Lower leg skin (tissue), 4 donors: ENCODE measurements at places on chromosomes 2 and 18.

DNA sequence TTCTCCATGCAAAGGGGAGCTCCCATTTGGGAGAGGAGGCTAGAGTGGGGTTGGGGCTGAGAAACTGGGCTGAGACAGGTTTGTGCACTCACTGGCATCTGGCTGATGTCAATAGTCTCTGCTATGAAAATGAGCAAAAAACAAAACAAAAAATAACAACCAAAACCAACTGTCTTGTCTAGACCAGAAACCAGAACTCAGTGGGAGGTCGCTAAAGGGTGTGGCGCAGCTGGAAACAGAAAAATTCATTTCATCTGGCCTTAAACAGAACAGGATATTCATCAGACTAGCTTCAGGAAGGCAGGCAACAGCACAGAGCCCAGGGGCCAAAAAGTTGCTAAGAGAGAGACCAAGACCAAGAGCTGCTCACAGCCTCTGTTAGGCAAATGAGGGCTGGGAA, 126.1 kb downstream of the THNSL2 start:
- no peak for DNase-seq

- no peak for DNase-seq
Observed at GRCh38 chr2:175840256-175840655, 161.8 kb downstream of the LNPK start.

- DNase-seq: peak; percentile 69
Observed at GRCh38 chr2:240341064-240341463, 94.4 kb upstream of the GPC1 start.

DNA sequence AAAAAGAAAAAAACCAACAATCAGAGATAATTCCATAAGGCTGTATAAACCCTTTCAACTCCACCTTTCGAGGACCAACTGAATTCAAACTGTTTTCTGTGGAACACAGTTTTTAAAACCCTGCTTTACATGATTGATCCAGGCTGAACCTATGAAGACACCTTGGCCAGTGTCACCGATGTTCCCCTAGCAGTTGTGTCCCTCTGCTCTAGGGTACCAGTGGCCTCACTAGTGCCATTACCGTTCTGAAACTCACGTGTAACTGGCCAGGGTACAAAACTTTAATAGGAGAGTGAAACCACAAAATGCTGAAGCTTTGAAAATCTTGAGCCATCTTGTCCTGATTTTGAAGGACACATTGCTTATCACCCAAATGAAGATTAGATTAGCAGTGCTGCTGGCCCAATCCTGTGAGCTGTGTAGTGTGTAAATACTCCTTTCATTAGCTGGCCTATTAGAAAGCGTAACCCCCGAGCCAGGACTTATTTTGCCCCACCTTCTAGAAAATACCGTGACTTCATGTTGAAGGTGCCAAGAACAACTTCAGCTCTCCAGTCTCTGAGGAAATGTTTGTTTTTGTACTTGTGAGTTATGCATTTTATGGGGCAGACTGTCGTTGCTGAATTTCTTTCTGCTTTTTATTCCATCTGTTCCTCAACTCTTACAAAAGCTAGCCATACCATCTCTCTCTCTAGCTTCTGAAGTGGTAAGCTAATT, 147.8 kb upstream of the MAP3K20 start:
- no peak for DNase-seq

DNA sequence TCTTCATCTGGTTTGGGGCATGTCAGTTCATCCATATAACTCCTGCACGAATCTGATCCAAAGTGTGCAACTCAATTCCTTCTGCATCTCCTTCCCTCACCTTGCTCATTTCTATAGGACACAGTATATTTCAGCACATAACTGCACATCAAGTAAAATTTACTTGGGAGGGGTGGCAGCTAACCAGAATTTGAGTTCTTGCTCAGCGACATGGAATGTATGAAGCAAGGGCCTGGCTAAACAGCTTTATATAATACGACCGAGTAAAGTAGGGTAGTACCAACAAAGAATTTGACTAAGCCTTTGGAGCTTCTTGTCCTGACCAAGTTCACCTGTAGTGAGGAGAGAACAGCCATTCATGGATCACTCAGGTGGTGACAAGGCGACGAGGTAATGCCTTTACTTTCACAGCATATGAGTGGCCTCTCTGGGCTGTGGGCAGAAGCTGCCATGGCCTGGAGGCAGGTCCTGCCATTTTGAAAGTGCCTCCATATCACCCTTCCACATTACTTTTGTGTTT, 570.2 kb upstream of the TNP1 start:
- no peak for DNase-seq

DNA sequence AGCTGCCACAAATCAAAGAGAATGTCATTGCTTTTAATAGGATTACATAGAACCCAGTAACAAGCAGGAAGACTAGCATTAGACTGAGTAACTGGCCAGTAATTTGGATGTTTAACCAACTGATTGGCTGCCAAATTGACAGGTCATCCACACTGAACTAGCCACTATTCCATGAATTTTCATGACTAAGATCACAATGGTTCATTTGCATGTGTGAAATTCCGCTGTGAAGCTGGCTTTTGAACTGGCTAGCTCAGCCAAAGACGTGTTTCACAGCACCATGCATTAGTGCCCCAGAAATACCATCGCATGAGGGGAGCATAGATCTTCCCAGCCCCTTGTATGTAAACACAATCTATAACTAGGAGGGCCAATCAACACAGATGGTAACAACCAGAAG, 649.8 kb downstream of the ARHGAP15 start:
- DNase-seq: no peak

DNA sequence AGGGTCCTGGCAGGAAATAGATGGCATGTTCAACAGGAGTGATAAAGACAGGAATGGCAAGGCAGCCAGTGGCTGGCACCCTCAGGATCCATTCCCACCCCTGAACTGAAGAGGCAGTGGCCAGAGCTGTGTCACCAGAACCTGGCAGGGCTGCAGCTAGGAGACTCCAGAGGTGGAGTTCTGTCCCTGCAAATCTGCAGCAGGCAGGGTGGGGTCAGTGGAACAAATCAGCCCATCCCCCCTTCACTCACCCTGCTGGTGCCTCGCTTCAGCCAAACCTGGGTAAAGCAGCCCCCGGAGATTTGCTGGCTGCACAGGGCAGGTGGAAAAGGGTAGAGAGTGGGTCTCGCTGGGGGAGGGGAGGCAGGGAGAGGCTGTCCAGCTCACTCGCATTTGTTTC, 12.7 kb downstream of the INPP5D start:
- DNase-seq: no peak

- DNase-seq: no peak
Observed at GRCh38 chr2:199206536-199206935, 251.2 kb downstream of the SATB2 start.

- no peak for DNase-seq
Observed at GRCh38 chr18:62860062-62860461, 144.7 kb downstream of the PHLPP1 start.

DNA sequence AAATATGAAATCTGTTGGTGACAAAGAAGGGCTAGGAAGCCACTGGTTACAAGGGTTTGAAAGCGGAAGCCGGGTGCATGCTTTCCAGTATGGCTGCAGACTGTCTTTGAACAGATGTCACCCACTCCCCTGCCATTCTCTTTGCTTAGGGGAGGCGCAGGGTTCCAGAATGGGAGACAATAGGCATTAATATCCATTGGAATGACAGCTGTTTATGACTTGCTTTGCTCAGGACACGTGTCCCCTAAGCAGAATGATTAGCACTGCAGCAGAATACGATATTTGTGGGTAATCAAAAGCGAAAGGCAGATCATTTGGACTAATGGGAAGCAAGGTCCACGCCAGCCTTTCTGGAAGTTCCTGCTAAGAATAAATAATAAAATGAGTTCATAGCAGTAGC, 25.8 kb upstream of the NRP2 start:
- DNase-seq: no peak

DNA sequence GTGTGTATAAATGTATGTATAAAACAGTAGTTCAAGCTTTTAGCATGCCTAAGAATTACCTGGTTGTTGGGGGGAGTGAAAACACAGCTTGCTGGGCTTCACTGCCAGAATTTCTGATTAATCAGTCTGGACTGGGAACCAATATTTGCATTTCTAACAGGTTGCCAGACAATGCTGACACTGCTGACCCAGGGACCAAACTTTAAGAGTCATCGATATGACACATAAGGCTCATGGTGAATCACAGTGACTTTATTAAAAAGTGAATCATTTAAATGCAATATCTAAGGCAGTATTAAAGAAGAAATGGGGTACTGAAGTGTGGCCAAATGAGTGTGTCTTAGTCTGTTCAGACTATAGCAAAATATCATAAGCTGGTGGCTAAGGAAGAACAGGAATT, 195.9 kb upstream of the DTNA start:
- DNase-seq: no peak

GRCh38 chr2:240604291-240604938, 17.9 kb downstream of the CAPN10 start:
- DNase-seq: peak; percentile 42

GRCh38 chr2:31235504-31235902, 1.6 kb downstream of the EHD3 start:
- no peak for DNase-seq

- DNase-seq: no peak
Observed at GRCh38 chr18:59127047-59127446, 12.6 kb upstream of the SEC11C start.

DNA sequence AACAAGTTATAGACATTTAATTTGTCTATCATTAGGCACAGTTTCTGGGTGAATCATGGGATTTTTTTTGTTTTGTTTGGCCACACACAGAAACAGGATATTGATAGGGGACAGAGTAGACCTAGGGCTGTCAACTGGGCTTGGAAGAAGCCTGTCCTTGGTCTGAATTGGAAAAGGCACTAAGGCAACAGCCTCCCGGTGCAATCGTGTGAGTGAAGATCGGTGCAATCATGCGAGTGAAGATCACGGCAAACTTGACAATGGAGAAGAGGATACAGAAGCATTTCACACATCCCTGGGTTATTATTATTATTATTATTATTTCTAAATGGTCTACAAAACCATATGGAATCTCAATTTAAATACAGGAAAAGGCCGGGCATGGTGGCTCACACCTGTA, 94.5 kb downstream of the ACKR3 start:
- DNase-seq: no peak

GRCh38 chr18:55343396-55344073, 244.5 kb downstream of the TCF4 start:
- no peak for DNase-seq

DNA sequence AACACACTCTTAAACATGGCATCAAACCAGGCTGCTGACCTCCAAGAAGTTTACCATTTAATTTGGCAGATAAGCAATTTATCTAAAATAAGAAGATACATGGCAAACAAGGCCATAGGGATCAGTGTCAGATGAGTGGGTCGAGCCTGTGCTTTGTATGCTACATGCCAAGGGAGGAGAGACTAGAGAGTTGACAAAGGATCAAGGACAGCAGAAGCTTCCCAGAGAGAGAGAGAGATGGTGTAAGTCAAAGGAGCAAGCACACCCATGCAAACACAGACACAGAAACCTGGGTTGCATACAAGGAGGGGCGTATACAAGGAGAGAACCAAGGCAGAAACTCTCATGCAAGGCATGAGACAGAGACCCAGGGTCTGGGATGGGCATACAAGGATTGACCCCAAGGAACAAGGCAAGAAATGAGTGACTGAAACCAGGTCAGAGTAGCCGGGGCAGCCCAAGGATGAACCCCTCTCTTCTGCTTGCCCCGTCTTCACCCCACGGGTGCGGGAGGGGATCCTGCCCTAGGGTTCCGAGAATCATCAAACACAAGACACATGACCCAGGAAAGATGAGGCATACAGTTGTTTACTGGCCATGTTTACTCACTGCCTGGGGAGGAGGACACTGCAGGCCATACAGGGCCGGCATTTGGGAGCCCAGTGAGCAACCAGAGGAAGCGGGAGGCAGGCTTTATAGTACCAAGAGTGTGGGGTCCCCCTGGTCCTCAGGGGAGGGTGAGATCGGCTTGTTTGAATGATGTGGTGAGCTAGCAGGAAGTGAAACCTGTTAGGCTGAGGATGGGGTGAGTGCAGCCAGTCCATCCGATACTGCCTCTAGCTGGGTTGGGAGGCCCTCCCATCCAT, 529.2 kb upstream of the ID2 start:
- no peak for DNase-seq

- peak; percentile 48 for DNase-seq
Observed at GRCh38 chr18:74249181-74249968, 42.4 kb downstream of the CYB5A start.

DNA sequence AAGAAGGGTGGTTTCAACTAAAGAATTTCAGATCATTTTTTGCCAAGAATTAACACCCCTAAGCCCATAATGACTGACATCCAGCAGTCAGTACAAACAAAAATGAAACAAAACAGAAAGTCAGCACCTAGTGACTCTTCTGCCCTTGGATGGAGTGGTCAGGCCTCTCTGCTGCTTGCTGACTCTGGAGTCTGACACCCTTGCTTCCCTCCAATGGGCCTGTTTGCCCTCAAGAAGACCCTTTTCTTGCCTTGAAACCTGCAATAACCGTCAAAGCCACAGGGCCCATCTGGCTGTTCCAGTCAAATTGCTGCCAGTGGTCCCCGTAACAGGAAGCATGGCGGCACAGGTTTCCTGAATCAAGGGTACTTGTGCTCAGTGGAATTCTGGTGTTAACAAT, 27.2 kb upstream of the CYTIP start:
- no peak for DNase-seq

DNA sequence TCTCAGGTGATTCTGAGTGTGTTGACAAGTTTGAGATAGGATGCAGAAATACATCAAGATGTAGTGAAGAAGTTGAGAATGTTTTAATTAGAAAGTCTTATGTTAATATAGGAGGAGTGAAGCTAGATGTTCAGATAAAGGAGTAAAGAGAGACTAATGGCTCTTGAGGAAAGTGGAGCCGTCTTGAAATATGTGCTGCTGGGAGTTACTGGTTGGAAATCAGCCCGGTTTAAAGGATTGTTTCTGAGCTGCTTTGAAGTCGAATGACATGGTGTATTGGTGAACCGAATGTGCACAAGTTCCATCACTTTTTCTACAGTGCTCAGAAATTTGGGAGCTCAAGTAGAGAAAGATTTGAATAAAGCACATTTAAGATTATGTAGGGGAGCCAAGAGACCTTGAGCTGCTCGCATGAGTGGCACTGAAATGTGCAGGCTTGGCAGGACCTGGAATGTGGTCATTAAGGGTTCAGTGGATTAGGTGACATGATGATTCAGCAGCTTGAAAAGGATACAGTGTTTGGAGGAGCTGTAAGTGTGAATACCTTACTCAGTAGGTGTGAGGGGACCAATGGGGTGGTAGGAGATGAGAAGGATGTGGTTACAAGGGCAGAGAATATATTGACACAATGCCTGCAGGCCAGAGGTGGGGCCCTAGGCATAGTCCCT, 68.6 kb downstream of the CAB39 start:
- DNase-seq: no peak

DNA sequence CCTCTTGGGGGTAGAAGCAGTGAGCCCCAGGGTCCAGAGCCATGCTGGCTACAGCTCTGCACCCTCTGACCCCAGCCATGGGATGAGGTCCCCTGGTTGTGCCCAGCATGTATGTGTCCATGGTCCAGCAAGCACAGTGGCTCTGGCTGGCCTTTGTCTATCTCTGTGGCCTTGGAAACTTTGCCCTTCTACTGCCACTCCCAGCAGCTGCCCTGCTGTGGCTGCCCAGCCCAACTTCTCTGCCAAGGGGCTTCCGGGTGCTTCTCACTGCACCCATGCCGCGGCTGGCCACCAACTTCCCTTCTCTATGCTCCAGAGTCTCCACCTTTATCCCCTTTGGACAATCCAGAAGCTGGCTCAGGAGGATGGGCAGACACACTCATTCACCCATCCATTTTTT, 18.8 kb downstream of the TMEM185B start:
- no peak for DNase-seq

- no peak for DNase-seq
Observed at GRCh38 chr2:1642993-1643619, 101.2 kb downstream of the PXDN start.

GRCh38 chr2:231356466-231356844, 39.1 kb upstream of the B3GNT7 start:
- no peak for DNase-seq

- no peak for DNase-seq
Observed at GRCh38 chr18:68181956-68182355, 533.0 kb downstream of the TMX3 start.
